ENCODE measurements at places on chromosomes 2 and 18.

DNA sequence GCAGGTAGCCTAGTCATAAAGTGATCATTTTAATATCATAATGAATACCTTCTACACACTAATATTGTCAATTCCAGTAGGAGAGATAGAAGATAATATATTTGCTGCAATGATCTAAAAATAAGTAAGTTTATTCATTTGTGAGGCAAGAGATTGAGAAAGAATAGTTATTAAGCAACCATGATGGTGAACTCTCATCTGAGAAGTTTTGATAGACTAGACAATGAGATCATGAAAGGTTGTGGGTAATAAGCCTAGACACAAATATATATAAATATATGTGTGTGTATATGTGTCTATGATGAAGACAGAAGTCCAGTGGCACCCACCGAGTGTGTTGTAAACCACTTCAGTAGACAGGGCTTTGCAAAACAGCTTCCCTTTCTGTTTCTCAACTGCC lies 181.0 kb upstream of the CHST9 start:
- H3K4me3 ChIP-seq = no peak overlapping the region
- DNase-seq = no peak
- no peaks in the 10 kb centered on the region for H3K36me3 ChIP-seq
- H3K27me3 ChIP-seq = no peaks in the 10 kb centered on the region
- H3K27ac ChIP-seq = no peak overlapping the region
- H3K4me1 ChIP-seq = no peaks in the 10 kb centered on the region

- DNase-seq = peak; percentile 65
- no peaks in the 10 kb centered on the region for H3K27me3 ChIP-seq
- H3K27ac ChIP-seq = peak overlapping the region; percentile 100
These were observed 664 bp downstream of the CAMKMT start for GRCh38 chr2:44362207-44363015.

- no peak for DNase-seq
- H3K27me3 ChIP-seq = no peaks in the 10 kb centered on the region
- H3K4me3 ChIP-seq = no peak overlapping the region
- H3K36me3 ChIP-seq = no peaks in the 10 kb centered on the region
- no peak overlapping the region for H3K27ac ChIP-seq
These were observed 57.0 kb upstream of the ZC3H15 start for GRCh38 chr2:186429104-186429503.

- H3K27ac ChIP-seq = peak overlapping the region; percentile 97
- peak; percentile 97 for DNase-seq
- peak overlapping the region; percentile 4 for H3K4me3 ChIP-seq
- no peaks in the 10 kb centered on the region for H3K27me3 ChIP-seq
- peaks cover 56% of the 10 kb centered on the region for H3K36me3 ChIP-seq
These were observed 13.8 kb downstream of the MLPH start for GRCh38 chr2:237500681-237501424.

DNA sequence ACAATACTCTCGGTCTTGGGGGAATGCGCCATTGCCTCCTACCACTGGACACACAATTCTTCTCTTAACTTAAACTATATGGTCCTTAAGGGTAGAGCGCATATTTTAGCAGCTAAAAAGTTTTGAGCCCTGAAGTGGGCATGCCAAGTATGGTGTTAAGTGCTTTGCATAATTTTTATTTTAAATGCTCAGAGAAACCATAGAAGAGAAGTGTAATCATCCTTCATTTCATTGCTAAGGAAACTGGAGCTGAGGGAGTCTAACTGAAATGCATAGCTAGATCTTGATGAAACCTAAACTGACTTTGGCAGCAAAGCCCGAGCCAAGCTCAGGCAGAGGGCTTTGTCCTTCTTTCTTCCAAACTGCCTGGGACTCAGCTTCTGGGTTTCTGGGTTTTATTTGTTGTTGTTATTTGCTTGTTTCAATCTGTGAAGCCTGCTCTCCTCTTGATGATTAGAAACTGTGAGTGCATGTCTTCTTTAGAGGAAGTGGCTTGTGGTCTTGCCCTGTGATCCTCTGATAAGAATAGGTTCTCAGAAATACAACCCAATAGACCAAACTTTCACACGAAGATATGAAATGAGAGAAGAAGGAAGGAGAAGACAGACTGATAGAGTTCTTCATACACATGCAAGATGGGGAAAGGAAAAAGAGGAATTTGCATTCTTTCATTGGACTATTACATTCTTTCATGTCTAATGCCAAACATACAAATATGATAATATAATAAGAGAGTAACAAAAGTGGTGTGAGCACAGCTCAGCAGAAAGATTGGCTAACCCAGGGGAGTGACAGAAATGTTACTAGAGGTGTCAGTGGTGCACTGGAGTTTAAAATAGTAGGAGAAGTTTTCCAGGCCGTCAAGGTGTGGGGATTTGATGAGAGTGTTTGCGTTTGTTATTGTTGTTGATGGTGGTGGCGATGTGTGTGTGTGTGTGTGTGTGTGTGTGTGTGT lies 7.5 kb upstream of the RNF144A start:
- H3K4me3 ChIP-seq = no peak overlapping the region
- H3K36me3 ChIP-seq = no peaks in the 10 kb centered on the region
- DNase-seq = no peak
- no peak overlapping the region for H3K27ac ChIP-seq

DNA sequence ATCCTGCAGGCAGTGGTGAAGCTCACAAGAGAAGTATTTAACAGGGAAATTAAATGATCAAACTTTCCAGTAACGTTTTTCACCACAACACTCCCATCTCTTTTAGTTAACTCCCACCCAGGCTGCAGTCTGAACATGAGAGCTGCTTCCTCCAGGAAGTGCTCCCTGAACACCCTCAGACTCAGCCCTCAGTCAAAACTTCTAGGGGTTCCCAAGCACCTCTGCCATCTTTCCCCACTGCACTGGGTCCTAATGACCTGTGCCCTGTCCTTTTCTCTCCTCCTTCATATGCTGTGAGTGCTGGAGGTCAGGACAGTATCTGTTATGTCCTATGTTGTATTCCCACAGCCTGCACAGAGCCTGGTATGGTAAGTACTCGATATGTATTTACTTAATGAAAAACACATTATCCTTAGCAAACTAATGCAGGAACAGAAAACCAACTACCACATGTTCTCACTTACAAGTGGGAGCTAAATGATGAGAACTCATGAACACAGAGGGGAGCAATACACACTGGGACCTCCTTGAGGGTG lies 49.2 kb upstream of the ASPRV1 start:
- no peaks in the 10 kb centered on the region for H3K4me1 ChIP-seq
- H3K27me3 ChIP-seq = no peaks in the 10 kb centered on the region
- peak; percentile 53 for DNase-seq
- H3K4me3 ChIP-seq = no peak overlapping the region
- H3K27ac ChIP-seq = no peak overlapping the region

GRCh38 chr18:67282796-67283195 lies 233.7 kb downstream of the DSEL start:
- H3K27me3 ChIP-seq = no peaks in the 10 kb centered on the region
- H3K4me1 ChIP-seq = peaks cover 6% of the 10 kb centered on the region
- peak overlapping the region; percentile 14 for H3K27ac ChIP-seq

DNA sequence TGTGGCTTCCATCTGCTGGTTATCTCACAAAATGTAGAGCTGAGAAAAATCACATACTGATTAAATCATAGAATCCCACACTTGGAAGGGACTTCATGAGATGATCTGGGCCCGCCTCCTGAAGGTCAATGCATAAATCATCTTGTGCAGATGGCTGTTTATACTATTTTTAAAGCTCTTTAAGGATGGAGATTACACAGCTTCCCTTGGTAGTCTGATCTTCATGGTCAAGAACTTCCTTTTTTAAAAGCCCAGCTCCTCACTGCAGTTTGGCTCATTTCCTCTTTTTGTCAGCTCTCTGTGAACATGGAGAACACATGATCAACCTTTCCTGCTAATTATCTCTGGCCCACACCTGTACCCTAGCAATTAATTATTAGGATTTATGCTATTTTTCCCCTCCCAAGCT lies 25.9 kb downstream of the GCG start:
- H3K36me3 ChIP-seq = no peaks in the 10 kb centered on the region
- no peak overlapping the region for H3K27ac ChIP-seq
- H3K4me1 ChIP-seq = peaks cover 3% of the 10 kb centered on the region
- no peak overlapping the region for H3K4me3 ChIP-seq
- no peak for DNase-seq
- peaks cover 13% of the 10 kb centered on the region for H3K27me3 ChIP-seq

GRCh38 chr18:46481847-46482245 lies 175.2 kb downstream of the LOXHD1 start:
- H3K27ac ChIP-seq = no peak overlapping the region
- no peak for DNase-seq
- H3K4me1 ChIP-seq = no peaks in the 10 kb centered on the region
- H3K36me3 ChIP-seq = no peaks in the 10 kb centered on the region
- H3K27me3 ChIP-seq = no peaks in the 10 kb centered on the region
- H3K4me3 ChIP-seq = no peak overlapping the region

GRCh38 chr2:64488050-64488974 lies 34.4 kb downstream of the LGALSL start:
- H3K27me3 ChIP-seq = peaks cover 29% of the 10 kb centered on the region
- no peak overlapping the region for H3K27ac ChIP-seq
- H3K4me3 ChIP-seq = no peak overlapping the region
- peak; percentile 88 for DNase-seq

GRCh38 chr18:58402247-58402646 lies 226.6 kb downstream of the ALPK2 start:
- H3K4me1 ChIP-seq = peaks cover 8% of the 10 kb centered on the region
- no peak overlapping the region for H3K27ac ChIP-seq
- peak; percentile 89 for DNase-seq
- peaks cover 3% of the 10 kb centered on the region for H3K27me3 ChIP-seq
- no peak overlapping the region for H3K4me3 ChIP-seq
- no peaks in the 10 kb centered on the region for H3K36me3 ChIP-seq

GRCh38 chr18:69220529-69220928 lies 180.2 kb upstream of the DOK6 start:
- H3K36me3 ChIP-seq = no peaks in the 10 kb centered on the region
- peak; percentile 1 for DNase-seq
- no peaks in the 10 kb centered on the region for H3K4me1 ChIP-seq

- H3K4me1 ChIP-seq = peaks cover 10% of the 10 kb centered on the region
- no peak overlapping the region for H3K27ac ChIP-seq
- DNase-seq = no peak
- H3K4me3 ChIP-seq = no peak overlapping the region
These were observed 19.7 kb downstream of the NCOA1 start for GRCh38 chr2:24510771-24511170.

Measured in osteoblast (primary cell).